C1 segment of cervical spinal cord (tissue), 14 donors: ENCODE measurements at places on chromosomes 7 and 10.

- no peak for DNase-seq
Measured at GRCh38 chr7:139452958-139453672, 30.4 kb downstream of the KLRG2 start.

- no peak for DNase-seq
Measured at GRCh38 chr7:23915236-23915635, 205.2 kb downstream of the STK31 start.

DNA sequence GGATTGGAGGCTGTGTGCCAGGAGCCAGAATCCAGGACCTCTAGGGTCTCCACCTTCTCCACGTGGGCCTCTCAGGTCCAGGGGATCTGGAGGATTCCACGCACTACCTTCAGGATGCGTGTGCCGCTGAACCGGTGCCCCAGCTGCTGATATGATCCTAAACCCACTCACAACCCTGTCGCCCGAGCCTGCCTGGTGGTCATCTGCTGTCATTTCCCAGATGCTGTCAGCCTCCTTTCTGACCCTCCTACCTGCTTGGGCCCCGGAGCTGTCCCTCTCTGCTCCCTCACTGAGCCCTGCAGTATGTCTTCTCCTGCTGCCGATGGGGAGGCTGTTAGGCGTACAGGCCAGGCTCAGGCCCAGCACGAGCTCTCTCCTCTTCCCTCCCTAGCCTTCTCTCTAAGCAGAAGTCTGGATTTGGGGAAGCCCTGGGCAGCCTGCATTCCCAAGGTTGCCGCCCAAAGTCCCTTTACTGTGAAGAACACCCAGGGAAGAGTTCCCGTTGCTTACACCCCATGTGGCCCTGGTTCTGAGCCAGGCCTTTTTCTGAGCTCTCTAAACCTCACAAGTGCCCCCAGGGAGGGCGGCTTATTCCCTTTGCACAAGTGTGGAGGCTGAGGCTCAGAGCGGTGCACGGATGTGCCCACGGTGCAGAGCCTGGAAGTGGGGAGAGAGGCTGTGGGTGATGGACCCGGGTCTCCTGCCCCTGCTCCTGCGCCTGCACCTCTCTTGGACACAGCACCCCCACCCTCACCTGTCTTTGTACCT, 30.8 kb upstream of the ZNF488 start:
- DNase-seq, result no peak

GRCh38 chr10:113111900-113112853, 162.1 kb downstream of the TCF7L2 start:
- DNase-seq, result no peak
